ENCODE measurements at places on chromosomes 5 and 9.

- DNase-seq: no peak
Measured at GRCh38 chr9:101176384-101176783, 147.9 kb downstream of the PLPPR1 start.

- peak; percentile 63 for DNase-seq
Measured at GRCh38 chr5:172178301-172178987, 9.6 kb downstream of the STK10 start.

- no peak for DNase-seq
Measured at GRCh38 chr9:21028466-21028865, 3.0 kb downstream of the HACD4 start.

DNA sequence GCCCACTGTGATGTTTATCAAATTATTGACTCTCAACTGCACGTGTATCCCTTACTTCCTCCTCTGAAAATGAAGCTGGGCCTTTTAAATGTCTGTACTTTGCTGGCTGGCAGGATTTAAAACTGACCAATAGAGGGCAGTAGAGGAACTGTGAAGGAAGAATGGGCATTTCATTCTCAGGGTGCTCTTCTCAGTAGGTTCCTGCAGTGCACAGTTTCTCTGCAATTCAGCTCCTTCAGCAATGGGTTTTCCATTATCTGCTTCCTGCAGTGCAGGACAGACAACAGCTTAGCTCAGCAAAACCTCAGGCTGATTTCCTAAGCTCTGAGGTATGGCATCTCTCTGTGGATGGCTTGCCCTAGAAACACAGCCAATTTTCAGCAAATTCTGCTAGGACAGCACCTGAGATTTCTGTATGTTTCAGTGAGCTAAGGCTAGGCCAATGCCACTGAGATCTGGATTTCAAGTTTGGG, 298.4 kb upstream of the PRDM9 start:
- no peak for DNase-seq

GRCh38 chr9:99634186-99634585, 187.5 kb upstream of the NR4A3 start:
- DNase-seq: no peak

DNA sequence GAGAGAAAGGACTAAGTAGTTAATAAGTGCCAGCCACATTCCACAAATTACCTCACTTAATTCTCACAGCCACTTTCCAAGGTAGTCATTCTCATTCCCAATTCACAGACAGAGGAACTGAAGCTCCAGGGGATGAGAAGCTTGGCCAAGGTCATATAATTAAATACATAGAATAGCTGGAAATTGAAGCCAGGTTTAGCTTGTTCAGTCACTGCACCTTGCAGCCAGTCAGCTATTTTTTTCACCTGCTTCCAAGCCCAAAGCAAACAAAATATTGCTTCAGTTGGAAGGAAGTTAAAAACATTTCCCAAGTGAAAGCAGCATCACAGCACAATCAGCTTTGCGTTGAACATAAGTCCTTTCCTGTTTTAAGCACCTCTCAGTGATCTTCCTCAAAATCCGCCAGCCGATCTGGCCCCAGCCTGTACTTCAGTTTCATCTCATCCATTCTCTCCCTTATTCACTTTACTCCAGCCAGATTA, 4.8 kb downstream of the ALDH1A1 start:
- no peak for DNase-seq

All from activated naive CD8-positive, alpha-beta T cell treated with anti-CD3 and anti-CD28 coated beads for 36 hours (primary cell).